Renal pelvis (tissue), 12 donors: ENCODE measurements at places on chromosomes 2 and 18.
A peak's percentile ranks its signal among the peaks of the same experiment; 100 is the strongest.

DNA sequence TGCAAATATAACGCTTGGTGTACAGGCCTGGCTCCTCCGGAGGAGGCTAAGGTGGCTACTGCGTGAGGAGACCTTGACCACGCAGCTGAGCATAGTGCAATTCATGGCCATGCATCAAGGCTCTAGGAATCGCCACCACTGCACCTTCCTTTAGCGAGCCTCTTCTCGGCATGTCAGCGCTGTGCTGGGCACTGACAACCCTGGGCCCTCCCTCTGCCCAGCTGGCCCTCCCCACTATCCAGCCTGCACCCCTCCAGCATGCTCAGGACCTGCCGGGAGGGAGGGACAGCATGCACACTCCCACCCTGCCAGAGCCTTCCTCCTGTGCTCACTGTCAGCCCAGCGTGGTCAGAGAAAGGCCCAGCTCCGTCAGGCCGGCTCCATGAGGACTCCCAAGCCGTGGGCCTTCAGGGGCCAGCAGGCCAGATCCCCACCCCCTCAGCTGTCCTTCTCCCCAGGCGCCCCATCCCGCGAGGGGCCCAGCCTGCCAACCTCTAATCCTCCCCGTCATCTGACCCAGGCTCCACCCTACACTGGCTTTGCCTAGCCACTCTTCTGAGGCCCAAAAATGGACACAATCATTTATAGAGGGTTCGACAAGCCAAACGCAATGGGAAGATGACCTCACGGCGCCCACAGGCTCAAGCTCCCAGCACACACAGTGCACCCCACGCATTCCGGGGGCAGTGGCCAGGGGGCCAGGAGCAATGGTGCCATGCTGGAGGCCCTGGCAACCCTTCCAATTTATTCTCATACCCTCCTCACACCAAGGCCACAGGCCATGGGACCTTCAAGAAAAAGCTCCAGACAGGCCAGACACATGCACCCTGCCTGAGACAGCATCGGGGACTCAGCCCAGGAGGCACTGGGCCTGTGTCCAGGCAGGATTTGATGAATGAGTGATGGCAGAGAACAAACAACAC lies 3.5 kb downstream of the BIN1 start:
- DNase-seq = no peak

GRCh38 chr2:212193056-212193455 lies 345.5 kb downstream of the ERBB4 start:
- no peak for DNase-seq

DNA sequence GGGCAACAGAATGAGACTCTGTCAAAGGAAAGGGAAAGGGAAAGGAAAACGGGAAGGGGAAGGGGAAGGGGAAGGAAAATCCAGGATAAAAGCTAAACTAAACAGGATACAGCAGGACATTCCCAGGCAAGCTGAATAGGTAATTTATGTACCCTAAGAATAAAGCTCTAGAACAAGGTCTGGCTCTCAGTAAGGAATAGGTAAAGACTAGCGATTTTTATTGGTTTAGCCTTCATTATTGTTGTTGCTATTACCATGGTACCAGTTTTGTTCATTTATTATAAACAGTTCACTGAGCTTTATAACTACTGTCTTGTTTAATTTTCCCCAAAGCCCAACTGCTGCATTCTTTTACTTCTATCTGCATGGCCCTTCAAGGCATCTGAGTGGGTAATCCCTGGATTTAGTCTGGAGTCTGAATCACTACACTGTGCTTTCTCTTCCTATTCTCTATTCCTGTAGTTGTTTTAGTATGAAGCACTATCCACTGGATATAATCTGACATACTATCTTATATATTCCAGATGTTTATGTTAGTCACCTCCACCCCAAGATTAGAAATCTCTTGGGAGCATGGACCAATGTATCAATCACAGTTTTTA lies 127.1 kb upstream of the TANK start:
- DNase-seq = no peak

GRCh38 chr18:72325307-72325706 lies 218.8 kb downstream of the CBLN2 start:
- no peak for DNase-seq

DNA sequence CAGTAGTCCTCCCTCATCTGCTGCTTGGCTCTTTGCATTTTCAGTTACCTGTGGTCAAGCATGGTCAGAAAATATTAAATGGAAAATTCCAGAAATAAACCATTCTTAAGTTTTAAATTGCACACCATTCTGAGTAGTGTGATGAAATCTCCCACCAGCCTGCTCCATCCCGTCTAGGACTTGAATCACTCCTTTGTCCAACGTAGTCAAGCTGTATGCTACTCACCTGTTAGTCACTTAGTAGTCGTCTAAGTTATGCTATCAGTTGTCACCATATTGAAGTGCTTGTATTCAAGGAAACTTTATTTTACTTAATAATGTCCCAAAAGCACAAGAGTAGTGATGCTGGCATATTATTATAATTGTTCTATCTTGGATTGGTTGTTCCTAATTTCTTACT lies 172.5 kb downstream of the FIGN start:
- no peak for DNase-seq

GRCh38 chr2:217661378-217661777 lies 341.4 kb downstream of the TNS1 start:
- no peak for DNase-seq

- no peak for DNase-seq
Observed at GRCh38 chr2:127080226-127080937, 26.6 kb downstream of the BIN1 start.

GRCh38 chr18:2302628-2303516 lies 268.4 kb downstream of the METTL4 start:
- no peak for DNase-seq

DNA sequence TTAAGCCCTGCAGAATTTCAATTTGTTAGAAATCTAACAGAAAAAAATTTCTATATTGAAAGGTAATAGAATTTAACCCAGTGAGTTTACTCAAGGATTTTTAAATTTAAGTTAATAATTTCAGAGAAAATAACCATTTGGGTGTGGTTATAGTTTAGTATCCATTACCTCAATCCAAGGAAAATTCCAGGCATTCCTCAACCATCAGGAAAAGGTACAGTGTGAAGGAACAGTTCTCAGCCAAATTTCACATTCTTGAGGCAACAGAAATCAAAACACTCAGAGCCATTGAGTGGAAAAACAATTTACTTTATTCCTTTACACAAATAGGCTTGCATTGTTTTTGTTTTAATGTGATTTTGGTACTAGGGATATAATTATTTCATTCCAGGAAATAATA lies 45.6 kb downstream of the ONECUT2 start:
- no peak for DNase-seq

DNA sequence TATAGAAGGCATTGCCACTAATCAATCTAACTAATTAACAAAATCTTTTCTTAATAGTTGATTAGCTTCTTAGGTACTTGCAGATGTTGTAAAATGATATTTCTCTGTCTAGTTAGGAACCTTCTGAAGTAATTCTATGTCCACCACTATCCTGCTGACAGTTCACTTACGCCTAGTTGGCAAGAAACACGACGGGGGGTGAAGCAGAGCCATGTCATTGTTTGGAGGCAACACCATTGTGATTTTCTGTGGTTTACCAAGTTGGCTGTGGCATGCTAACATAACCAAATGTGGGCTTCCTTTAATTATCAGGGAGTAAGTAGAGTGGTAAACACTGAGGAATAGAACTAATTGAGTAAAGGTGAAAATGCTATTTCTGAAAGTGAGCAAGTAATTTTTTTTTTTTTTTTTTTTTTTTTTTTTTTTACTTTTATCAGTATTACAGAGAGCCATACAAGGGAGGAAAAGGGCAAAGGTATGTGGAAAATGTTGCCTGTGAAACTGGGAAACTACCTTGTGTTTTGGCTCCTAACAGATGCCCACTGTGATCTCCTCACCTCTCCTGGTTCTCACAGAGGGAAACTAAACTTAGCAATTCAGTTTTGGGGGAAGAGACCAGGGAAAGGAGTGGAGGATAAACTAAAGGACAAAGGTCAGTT lies 126.8 kb downstream of the MEIS1 start:
- no peak for DNase-seq

DNA sequence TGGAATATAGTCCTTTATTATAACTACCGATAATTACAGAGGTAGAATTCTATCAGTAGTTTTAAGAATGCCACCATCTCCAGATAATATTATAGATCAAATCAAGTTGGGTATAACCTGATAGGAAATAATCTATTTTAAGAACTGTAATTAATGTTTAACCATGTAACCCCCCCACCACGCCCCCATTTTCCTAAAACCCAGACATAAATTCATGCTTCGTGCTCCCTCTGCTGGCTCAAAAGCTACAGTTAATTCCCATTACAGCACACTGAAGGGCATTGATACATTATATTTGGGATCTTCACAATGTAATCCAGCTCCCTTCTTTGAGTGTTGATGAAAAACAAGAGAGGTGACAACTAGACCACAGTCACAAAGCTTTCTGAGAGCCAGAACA lies 228.0 kb upstream of the SMAD7 start:
- DNase-seq = no peak

- DNase-seq = no peak
Observed at GRCh38 chr18:59617468-59617932, 79.7 kb downstream of the CCBE1 start.

- no peak for DNase-seq
Observed at GRCh38 chr2:67309281-67309680, 87.9 kb upstream of the ETAA1 start.

DNA sequence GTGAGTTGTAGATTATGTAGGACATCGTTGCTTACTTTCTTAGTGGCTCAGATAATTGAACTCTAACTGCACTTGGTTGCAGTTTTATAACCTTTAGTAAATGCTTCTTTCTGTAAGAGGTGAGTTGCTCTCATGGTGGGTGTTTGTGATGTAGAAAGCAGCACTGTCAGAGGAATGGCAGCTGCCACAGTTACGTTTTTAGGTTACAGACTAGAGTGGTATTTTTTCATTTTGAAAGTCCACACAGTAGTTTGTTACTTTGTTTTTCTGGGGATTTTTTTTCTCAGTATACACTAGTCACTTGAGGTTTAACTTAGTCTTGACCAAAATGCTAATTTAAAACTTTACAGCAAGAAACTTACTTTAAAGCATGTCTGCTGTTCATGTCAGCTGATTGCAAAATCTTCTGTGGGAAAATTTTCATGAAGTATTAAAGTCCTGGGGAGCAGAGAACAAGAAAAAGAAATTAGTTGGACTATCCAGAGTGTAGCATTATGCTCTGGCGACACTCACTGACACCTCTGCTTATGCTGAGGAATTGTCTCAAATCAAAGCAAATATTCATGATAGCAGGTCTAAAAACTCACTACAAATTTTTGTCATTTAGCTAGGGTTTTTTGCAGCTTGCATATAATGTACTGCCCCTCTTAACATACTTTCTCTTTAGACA lies 14.8 kb downstream of the AFTPH start:
- DNase-seq = no peak

GRCh38 chr2:241049739-241050623 lies 51.6 kb downstream of the SNED1 start:
- DNase-seq = peak; percentile 45
